Caco-2 (cell line): ENCODE measurements at places on chromosomes 12 and 14.

GRCh38 chr12:64160711-64161060, 61.4 kb downstream of the KICS2 start:
- DNase-seq: no peak

- DNase-seq: no peak
These were observed 46.3 kb upstream of the FLRT2 start for GRCh38 chr14:85483652-85484051.

- no peak for DNase-seq
These were observed 12.5 kb downstream of the STYK1 start for GRCh38 chr12:10661338-10661737.

GRCh38 chr12:126949558-126949957, 1317.4 kb upstream of the TMEM132C start:
- no peak for DNase-seq

GRCh38 chr14:33040372-33041140, 101.9 kb downstream of the NPAS3 start:
- DNase-seq: no peak

GRCh38 chr12:28209782-28210181, 19.5 kb downstream of the CCDC91 start:
- DNase-seq: peak; percentile 12

GRCh38 chr12:57127726-57128518, at the start of gene LRP1:
TSS of gene LRP1 (plus strand) at chr12:57128483. CDS start at chr12:57128965, 482 bp downstream.
- DNase-seq: peak; percentile 83

GRCh38 chr14:51616256-51616655, 35.5 kb upstream of the FRMD6 start:
- no peak for DNase-seq

DNA sequence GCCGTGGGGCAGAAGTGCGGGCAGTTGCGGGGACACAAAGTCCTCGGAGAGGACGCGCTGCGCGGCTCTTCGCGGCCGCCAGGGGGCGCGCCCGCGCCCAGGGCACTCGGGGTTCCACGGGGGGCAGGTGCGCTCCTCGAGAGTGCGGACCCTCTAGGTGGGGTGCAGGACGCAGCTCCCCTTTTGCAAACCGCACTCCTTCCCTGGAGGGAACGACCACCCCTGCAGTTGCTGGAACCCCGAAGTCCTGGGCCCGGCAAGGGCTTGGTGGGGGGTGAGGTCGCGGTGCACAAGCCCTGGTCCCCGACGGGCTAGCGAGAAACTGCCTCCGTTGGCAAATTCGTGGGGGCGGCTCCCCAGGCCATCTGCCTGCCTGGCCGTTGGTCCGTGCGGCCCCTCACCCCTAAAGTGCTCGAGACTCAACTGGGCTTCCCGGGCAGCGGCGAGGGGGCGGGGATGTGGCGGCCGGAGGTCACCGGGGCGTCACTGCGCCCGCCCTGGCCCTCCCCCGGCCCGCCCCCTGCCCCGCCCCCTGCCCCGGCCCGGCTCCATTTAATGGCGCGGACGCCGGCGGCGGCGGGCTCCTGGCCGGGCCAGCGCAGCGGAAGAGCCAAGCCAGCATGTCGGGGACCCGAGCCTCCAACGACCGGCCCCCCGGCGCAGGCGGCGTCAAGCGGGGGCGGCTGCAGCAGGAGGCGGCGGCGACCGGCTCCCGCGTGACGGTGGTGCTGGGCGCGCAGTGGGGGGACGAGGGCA, at the start of gene ADSS1:
Gene ADSS1, plus strand, starts transcription at position 579 of the 756 bp plus-strand sequence. Its CDS starts 42 bp downstream, at position 621.
- DNase-seq: peak; percentile 73

GRCh38 chr14:37232907-37233481, 35.3 kb downstream of the MIPOL1 start:
- peak; percentile 63 for DNase-seq

GRCh38 chr12:4134448-4135263, 138.9 kb upstream of the CCND2 start:
- DNase-seq: peak; percentile 29

- DNase-seq: no peak
These were observed 99.2 kb downstream of the PPM1A start for GRCh38 chr14:60348211-60348610.

- DNase-seq: no peak
These were observed 165.6 kb upstream of the IGF1 start for GRCh38 chr12:102645968-102646367.

DNA sequence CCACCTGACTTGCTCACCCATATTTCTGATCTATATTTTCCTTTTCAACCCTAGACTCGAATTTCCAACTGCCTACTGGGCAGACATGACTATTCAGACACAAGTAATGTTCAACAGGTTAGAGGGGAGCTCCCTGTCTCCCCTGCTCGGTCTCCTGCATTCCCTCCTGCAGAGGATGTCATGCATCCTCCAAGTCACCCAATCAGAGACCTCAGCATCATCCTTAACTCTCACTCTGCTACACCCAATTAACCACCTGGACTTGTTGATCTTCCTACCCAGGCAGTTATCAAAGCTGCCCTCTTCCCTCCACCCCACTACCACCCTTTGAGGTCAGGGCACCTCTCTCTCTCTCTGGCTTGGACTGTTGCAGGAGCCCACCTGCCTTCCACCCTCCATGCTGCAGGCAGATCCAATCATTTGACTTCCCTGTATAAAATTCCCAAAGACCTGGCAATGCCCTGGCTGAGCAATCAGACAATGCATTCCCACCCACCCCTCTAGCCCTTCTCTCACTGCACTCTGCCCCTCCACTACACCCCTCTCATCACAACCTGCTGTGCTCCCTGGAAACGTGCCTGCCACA, 10.9 kb downstream of the FAIM2 start:
- DNase-seq: no peak

- no peak for DNase-seq
These were observed 30.6 kb downstream of the USP15 start for GRCh38 chr12:62290846-62291245.

DNA sequence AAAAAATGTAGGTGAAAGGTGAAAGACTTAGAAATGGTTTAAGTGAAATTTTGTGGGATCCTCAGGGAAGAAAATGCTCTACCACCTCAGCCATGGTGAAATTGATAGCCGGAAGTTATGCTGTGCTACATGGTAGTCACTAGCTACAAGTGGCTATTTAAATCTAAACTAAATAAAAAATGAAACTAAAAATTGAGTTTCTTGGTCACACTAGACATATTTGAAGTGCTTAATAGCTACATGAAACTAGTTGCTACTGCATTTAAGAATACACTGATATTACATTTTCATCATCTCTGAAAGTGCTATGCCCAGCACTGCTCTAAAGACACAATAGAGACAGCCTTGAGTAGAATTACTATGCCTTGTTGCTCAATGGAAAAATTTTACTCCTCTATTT, 10.3 kb upstream of the SLCO1B3 start:
- DNase-seq: no peak

- DNase-seq: no peak
These were observed 86.9 kb upstream of the NID2 start for GRCh38 chr14:52155651-52156213.

DNA sequence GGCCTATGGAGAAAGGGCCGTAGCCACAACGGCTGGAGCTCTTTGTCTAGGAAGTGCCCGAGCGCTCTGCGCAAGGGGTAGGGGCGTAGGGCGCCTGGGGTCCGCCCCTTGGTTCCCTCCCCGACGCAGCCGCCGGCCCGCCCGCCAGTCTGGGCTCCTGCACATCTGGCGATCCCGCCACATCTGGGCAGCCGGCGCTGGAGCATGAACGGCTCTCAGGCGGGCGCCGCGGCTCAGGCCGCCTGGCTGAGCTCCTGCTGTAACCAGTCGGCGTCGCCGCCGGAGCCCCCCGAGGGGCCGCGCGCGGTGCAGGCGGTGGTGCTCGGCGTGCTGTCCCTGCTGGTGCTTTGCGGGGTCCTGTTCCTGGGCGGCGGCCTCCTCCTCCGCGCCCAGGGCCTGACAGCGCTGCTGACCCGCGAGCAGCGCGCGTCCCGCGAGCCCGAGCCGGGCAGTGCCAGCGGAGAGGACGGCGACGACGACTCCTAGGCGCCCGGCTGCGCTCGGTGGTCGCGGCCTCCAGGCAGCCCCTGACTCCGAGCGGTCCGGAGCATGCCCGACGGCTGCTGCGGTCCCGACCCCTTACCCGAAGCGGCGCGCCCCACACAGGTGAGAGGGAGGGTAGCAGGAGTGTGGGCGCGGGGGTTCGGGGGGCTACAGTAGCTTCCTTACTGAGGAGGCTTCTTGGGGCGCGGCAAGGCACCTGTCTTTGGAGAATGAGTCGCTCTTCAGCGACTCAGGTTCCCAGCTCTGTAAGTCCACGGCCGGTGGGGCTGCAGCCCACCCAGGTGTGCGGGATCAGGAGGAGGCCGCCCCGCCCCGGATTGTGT, at the start of gene SMIM41:
Gene SMIM41, plus strand, starts transcription at position 129 of the 827 bp plus-strand sequence. Its CDS starts 76 bp downstream, at position 205.
- DNase-seq: no peak

- no peak for DNase-seq
These were observed 15.2 kb downstream of the SLC8A3 start for GRCh38 chr14:70173569-70173968.

GRCh38 chr14:103180331-103180730, 57.1 kb downstream of the TNFAIP2 start:
- no peak for DNase-seq

DNA sequence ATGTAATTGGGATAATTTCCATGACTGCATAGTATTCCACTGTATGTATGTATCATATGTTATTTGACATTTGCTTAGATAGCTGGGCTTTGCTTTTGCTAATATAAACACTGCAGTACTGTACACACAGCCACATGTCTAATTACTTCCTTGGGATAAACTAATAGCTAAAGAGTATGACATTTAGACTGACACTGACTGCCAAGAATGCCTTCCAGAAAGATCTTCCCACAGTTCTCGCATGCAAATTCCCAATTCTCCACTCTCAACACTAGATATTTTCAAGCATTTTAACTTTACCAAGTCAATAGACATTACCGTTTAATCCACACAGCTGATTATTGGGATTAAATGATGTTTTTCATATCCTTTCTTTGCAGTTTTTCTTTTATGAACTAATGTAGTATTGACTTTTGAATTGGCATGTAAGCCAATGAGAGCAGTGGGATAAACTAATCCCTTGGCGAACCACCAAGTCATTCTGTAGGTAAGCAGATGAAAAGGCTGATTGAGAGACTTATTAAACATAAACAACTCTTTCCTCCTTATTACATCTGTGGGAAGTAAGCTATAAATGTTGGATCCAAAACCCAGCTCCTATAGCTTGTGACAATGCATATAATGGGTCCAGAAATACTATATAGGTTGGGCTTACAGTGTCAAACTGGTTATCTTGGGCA, 55.5 kb downstream of the STON2 start:
- no peak for DNase-seq

GRCh38 chr14:24172261-24172860, 481 bp downstream of the REC8 start:
- DNase-seq: no peak

DNA sequence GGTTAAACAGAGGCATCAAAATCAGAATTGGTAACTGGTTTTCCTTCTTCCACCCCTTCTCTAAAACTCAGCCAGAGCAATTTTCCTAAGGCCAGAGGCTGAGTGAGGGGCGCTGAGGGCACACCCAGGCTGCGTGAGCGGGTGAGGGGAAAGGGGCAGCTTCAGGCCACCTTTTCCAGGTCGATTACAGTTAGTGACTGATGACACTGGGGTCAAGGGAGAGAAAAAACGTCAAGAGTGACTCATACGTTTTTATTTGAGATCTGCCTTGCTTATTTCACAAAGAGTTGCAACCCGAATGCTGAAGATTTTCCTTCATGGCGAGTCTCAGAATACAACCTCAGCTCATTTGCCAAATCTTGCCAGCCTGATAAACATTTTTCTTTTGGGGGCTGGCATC, 46.7 kb upstream of the EVL start:
- no peak for DNase-seq

- DNase-seq: no peak
These were observed 39.7 kb downstream of the AACS start for GRCh38 chr12:125104982-125105381.

GRCh38 chr12:69534389-69534822, 50.9 kb upstream of the CCT2 start:
- DNase-seq: peak; percentile 76

GRCh38 chr12:131106349-131106941, 152.7 kb downstream of the ADGRD1 start:
- no peak for DNase-seq

GRCh38 chr12:92445253-92446082, 257.3 kb upstream of the PLEKHG7 start:
- no peak for DNase-seq

GRCh38 chr14:92760524-92760805, 12.0 kb upstream of the LGMN start:
- no peak for DNase-seq
